Vagina (tissue), 2 donors: ENCODE measurements at places on chromosomes 13 and 19.

DNA sequence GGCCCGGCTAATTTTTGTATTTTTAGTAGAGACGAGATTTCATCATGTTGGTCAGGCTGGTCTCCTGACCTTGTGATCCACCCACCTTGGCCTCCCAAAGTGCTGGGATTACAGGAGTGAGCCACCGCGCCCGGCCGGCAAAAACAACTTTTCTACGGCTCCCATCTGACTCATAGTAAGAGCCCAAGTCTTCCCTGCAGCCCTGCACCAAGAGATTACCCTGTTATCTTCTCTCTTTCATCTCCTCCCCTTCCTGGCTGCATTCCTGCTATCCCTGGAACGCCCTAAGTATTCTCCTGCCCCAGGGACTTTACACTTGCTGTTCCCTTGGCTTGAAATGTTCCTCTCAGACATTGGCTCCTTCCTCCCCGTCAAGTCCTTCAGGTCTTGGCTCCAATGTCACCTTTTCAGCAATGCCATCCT lies 6.6 kb downstream of the AP2S1 start:
- no peak for DNase-seq

GRCh38 chr13:46855166-46855565 lies 41.7 kb downstream of the HTR2A start:
- DNase-seq: no peak

GRCh38 chr13:24995225-24995804 lies 100.6 kb upstream of the PABPC3 start:
- no peak for DNase-seq

DNA sequence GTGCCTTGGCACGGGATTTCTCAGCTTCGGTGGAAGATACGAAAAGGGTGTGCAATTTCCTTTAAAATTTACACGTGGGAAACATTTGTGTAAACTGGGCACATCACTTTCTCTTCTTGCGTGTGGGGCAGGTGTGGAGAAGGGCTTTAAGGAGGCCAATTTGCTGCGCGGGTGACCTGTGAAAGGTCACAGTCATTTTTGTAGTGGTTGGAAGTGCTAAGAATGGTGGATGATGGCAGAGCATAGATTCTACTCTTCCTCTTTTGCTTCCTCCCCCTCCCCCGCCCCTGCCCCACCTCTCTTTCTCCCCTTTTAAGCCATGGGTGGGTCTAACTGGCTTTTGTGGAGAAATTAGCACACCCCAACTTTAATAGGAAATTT lies 7.2 kb downstream of the SLITRK5 start:
- DNase-seq: no peak

DNA sequence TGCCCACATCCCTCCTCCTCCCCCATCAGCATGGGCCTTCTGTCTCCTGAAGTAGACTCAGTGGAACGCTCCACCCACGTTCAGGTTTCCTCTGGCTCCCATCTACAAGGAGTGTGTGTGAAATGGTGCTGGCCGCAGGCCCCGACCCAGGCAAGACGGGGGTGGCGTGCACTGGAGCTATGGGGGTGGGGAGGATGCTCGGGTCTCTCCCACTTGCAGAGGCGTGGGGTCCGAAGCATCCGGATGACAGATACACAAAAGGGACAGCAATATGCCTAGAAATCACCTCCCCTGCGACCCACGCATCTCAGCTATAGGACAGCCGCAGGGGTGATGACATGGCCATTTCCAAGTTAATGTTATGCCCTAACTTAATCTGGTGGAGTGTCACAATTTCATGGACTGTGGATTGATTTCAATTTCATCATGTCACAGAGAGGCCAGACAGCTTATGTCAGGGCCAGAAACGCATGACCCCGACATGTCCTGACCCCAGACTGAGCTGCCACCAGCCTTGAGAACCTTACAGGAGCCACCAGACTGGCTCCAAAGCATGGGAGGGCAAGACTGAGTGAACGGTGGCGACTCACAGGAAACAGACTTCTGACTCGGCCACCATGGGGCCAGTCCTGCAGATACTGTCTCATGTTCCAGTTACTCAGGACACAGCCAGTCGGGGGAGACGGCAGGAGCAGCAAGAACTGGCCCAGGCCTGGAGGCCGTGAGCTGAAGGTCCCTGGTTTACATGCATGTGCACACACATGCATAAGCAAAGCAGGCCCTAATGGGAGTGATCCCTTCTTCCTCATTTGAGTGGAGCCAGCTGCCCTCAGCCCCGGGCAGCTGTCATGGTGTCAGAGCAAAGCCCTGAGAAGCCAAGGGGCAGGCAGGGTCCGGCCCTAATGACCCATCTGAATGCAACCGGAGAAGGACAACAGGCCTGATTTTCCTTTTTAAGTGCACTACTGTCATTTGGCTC lies 82.2 kb downstream of the SLC7A1 start:
- no peak for DNase-seq

- DNase-seq: no peak
Observed at GRCh38 chr13:28451482-28452217, 43.3 kb downstream of the FLT1 start.

GRCh38 chr19:38890686-38891085 lies 8.7 kb downstream of the SIRT2 start:
- DNase-seq: no peak

GRCh38 chr13:30204564-30204963 lies 102.8 kb downstream of the KATNAL1 start:
- DNase-seq: no peak

GRCh38 chr19:35013041-35013819 lies 13.1 kb downstream of the GRAMD1A start:
- DNase-seq: no peak

GRCh38 chr13:99902657-99903056 lies 68.9 kb downstream of the ZIC5 start:
- DNase-seq: no peak

DNA sequence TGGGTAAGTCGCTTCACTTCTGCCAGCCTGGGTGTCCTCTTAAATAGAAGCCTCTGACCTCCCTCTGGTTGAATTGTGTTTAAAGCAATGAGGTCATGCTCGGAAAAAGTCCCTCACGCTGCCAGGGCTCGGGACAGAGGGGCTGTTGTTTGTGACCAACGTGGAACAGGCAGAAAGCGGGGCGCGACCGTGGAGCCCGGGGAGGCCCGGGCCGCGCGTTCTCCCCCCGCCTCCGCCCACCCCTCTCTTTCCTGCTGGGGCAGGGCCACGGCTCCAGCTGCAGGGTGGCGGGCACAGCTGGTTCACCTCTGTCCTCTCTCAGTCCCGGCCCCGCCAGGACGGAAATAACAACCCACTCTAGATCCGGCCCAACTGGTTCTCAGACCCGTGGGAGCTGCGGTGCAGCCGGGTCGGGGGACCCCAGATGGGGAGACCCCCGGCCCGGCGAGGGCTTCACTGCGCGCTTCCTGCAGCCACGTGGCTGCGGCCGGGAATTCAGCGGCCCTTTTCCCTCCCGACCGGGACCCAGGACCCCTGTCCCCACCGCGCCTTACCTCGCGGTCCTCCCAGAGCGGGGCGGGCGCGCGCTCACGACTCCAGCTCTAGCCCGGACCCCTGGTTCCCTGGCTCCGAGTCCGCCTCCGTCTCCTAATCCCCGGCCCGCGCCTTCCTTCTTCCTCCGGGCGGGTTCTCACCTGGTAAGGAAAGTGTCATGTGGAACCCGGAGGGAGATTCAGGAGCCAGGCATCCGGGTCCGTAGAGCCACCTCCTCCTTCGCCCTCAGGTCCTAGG lies 1.9 kb downstream of the CDC42EP5 start:
- DNase-seq: peak; percentile 86

DNA sequence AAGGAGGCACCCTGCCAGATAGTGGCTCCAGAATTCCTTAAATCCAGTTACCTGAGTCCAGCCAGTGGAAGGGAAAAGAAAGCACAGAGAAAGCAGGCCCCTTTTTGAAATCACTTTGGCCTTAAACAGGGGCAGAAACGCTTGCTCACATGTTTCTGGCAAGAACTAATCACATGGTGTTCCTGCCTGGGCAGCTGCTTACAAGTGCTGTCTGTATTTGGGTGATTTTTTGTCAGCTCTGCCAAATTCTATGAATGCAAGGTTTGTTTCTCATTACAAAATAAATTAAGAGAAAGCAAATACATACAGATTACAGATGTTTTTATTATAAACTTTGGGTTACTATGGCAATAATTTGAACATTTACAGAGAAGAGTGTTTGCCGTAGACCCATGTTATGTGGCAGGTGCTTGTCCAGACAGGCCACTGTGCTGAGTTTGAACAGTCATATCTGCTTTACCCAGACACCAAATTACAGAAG lies 1237.8 kb downstream of the SLITRK5 start:
- DNase-seq: no peak

DNA sequence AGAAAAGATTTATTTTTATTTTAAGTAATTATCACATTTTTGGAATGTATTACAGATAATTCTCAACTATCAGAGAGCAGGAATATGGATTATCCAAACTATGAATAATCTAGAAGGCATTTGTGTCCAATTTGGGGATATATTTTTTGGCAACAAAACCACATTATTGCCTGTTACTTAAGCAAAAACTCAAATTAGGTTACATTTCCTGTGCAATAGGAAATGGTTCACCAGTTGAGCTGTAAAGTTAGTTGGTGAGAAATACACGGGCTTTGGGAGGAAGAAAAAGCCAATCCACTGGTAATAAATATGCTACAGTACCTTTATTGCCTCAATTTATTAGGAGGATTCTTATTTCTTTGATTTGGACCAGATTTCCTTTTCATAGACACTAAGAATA lies 1075.2 kb downstream of the PCDH9 start:
- no peak for DNase-seq

- no peak for DNase-seq
Observed at GRCh38 chr19:5360003-5360780, 19.6 kb upstream of the PTPRS start.

DNA sequence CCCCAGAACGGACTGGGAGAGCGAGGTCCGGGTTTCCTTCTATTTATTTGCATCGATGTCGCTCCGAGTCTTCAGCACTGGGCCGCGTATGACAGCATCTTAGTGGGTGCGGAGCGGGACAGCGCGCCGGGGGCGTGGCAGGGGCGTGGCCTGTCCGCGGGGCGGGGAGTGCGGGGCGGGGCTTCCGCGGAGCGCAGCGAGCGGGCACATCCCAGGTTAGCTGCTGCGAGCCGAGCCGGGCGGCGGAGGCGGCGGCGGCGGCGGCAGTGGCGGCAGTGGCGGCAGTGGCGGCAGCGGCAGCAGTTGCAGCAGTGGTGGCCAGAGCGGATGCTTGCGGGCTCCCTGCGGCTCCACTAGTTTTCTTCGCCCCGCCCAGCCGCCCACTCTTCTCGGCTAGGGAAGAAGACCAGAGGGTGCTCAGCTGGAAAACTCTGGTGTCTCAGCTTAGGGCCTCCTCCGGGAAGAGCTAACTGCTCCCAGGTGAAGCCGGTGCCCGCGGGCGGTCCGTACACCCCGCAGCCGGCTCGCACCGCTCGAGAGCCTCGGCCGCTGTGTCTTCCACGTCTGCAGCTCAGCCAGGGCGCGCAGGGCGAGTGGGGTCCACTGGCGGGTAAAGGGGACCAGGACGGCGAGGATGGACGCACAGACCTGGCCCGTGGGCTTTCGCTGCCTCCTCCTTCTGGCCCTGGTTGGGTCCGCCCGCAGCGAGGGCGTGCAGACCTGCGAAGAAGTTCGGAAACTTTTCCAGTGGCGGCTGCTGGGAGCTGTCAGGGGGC lies at the start of gene GPC5:
GPC5 (plus strand) TSS at position 209 of the 776 bp plus-strand sequence.
- DNase-seq: no peak

DNA sequence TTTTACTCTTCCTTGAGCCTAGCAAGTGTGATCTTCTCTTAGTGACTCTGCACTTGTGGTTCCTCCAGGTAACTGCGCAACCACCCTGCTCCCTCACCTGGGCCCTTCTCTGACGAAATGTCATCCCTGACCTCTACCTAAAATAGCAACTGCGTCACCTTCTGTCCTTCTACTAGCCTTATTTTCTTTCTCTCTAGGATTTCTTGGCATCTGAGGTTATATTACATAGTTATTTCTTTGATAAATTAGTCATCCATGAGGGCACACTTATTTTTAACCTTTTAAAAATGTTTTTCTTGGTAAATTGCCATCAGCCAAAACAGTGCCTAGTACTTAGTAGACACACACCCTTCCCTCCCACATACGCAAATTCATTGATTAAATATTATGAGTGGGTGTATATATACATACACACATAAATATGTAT lies 355.5 kb downstream of the ENOX1 start:
- DNase-seq: no peak

- no peak for DNase-seq
Observed at GRCh38 chr19:10870501-10870954, 825 bp upstream of the CARM1 start.

GRCh38 chr13:109412283-109412901 lies 374.0 kb downstream of the IRS2 start:
- DNase-seq: no peak

DNA sequence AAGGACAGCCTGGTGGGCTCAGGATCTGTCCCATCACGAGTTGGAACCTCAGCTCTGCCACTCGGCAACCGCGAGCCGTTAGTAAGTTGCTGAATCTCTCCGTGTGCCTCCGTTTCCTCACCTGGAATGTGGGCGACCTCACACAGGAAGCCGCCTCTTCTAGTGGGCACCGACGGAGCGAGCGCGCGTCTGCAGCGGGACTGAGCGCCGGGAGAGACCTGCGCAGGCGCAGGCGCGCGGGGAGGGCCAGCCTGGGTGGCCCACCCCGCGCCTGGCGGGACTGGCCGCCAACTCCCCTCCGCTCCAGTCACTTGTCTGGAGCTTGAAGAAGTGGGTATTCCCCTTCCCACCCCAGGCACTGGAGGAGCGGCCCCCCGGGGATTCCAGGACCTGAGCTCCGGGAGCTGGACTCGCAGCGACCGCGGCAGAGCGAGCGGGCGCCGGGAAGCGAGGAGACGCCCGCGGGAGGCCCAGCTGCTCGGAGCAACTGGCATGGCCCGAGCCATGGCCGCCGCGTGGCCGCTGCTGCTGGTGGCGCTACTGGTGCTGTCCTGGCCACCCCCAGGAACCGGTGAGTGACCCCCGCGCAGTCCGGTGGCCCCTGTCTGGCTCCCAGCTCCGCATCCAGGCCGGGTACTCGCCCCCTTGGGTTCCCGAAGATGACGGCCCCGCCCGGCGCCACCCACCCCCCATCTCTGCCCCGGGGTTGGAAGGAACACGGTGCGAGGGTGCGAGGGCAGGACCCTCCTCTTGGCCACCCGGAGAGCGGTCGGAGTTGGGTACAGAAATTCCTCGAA lies at the start of gene PVR:
PVR (plus strand) TSS at position 306 of the 797 bp plus-strand sequence; CDS start at position 493, 187 bp downstream.
- no peak for DNase-seq

GRCh38 chr13:30681843-30682242 lies 53.5 kb upstream of the ALOX5AP start:
- DNase-seq: no peak
